ENCODE measurements at places on chromosomes 11 and 22. TPM values are rescaled to one million over a fixed set of nuclear protein-coding genes. Genes with fewer than 3 reads are reported as not detected.

Gene GLYAT
- not detected for total RNA-seq

Gene THY1
- 16.7 TPM for total RNA-seq

Gene NEFH
- 1.7 TPM for total RNA-seq

Gene KRTAP5-7
- not detected for total RNA-seq
